ENCODE measurements at places on chromosomes 2 and 18. TPM values are rescaled to one million over a fixed set of nuclear protein-coding genes. Genes with fewer than 3 reads are reported as not detected.

- DNase-seq = no peak
Measured at GRCh38 chr2:96423291-96423690, 81.9 kb downstream of the NEURL3 start.

DNA sequence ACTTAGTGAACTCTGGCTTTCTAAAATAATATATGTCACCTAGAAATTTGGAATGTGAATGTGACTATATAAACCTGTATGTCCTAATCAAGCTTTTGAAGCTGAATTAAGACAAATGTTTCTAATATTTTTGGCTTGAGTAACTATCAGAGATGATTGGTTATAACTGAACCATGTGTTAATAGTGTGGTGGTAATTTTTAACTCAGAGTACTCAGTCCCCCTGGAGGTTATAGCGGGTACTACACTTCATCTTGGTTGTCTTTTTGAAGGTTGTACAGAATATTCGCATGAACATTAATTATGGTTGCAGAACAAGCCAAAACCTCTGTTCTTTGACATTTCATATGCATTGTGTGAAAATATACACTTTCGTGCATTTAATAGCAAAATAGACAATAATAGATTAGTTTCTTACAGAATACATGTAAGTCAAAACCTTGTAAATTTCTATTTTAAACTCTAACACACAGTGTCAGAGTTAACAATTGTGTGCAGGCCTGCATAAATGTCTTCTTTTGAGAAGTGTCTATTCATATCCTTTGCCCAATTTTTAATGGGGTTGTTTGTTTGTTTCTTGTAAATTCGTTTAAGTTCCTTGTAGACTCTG lies 86.0 kb downstream of the OSBPL6 start:
- DNase-seq = peak; percentile 27

GRCh38 chr2:168593713-168594112 lies 137.6 kb downstream of the CERS6 start:
- DNase-seq = no peak

- DNase-seq = no peak
Measured at GRCh38 chr2:220940646-220941045, 631.5 kb downstream of the EPHA4 start.

- DNase-seq = no peak
Measured at GRCh38 chr2:131004446-131005209, 88.6 kb downstream of the FAM168B start.

FHL2 gene
- 1,165 TPM for total RNA-seq

Data from heart left ventricle (tissue), 16 donors.